ENCODE measurements at places on chromosomes 6 and 20.
A peak's percentile ranks its signal among the peaks of the same experiment; 100 is the strongest.

- DNase-seq = no peak
These were observed 54.4 kb upstream of the GTSF1L start for GRCh38 chr20:43781215-43781614.

GRCh38 chr6:34556031-34556471, at the start of gene SPDEF:
SPDEF (minus strand) TSS chr6:34556329; CDS start chr6:34544455, 11,874 bp downstream.
- DNase-seq = no peak

DNA sequence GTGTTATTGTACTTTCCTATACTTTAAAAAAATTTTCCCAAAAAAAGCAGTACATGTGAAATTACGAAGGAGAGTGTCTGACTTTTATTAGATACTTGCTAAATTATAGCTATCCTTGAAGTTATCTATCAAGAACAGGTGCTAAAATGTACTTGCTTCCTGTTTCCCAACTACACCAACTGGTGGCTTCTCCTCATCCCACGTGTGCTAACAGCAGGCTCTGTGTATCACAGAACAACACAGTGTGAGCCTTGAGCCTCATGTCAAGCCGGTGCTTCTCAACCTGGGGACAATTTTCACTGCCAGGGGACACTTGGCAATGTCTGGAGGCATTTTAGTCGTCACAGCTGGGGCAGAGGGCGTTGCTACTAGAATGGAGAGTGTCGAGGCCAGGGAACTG, 36.2 kb upstream of the CDYL start:
- DNase-seq = no peak

DNA sequence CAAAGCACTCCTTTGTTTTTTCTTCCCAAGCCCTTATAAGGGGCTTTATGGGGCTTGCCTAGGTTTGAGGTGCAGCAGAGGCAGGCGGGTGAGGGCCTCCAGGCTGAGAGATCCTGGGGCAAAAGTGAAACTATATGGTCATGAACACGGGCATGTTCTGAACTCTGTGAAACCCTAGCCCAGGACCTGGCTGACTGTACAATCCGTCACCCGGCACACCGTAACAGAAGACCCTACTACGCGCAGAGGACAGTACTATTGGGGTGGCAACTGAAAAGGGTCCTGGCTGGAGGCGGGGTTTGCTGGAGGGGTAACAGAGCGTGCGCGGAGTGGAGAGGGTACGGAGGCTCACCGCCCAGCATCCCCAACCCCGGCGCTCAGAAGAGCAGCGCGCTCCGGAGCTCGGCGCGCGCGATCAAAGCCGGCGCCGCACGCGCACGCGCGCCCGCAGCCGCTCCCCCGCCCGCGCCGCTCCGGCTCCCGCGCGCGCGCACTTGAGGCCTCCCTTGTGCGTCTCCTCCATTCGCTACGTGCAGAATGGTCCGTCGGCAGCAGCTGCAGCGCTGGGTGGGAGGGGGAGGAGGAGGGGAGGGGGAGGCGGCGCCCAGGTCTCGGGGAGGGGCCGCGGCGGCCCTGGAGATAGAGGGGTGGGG, 54.2 kb downstream of the MRPL14 start:
- DNase-seq = peak; percentile 91

DNA sequence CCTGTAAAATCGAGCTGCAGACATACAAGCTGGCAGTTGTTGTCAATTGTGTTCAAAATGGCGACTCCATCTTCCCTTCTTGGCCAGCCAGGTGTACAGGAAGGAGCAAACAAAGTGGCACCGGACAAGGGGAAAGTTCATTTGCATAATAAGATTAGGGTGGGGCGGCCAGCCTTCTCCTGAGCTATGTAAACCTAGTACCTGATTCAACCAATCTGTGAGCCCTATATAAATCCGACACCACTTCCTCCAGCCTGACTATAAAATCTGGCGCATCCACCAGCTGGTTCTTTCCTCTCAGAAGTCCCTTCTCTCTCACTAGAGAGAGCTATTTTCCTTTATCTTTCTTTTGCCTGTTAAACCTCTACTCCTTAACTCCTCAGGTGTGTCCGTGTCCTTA, 8.1 kb upstream of the HBS1L start:
- DNase-seq = no peak

DNA sequence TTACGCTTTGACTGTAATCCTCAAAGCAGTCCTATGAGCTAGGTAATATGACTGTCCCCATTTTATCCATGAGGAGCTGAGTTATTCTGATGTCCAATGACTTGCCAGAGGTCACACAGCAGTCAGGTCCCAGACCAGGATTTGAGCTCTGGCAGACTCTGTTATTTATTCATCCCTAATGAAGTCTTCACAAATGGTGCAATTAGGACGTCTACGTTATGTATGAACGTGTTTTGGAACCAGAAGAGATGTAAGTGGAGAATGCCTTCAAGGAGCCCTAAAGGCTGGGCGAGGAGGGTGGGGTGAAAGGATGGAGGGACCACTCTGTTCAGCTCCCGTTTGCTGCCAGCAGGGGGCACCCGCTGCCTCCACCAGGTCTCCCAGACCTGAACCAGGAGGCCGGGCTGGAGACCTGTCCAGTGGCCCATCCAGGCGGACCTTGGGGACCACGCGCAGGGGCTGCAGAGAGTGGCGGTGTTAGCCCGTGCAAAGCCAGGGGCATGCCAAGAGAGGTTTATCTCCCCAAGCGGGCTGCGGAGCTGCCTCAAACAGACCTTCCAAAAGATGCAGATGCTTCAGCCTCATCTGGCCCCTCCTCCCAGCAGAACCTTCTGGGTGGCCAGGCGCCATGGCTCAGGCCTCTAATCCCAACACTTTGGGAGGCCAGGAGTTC, 15.2 kb upstream of the ZNF335 start:
- peak; percentile 90 for DNase-seq

- DNase-seq = no peak
These were observed 83.0 kb downstream of the YTHDF1 start for GRCh38 chr20:63132715-63133471.

GRCh38 chr6:44788387-44788981, 401.0 kb downstream of the CDC5L start:
- DNase-seq = no peak

GRCh38 chr20:50831622-50832021, 36.8 kb downstream of the BCAS4 start:
- no peak for DNase-seq

- DNase-seq = no peak
These were observed 655.0 kb upstream of the HS3ST5 start for GRCh38 chr6:114997813-114998292.

DNA sequence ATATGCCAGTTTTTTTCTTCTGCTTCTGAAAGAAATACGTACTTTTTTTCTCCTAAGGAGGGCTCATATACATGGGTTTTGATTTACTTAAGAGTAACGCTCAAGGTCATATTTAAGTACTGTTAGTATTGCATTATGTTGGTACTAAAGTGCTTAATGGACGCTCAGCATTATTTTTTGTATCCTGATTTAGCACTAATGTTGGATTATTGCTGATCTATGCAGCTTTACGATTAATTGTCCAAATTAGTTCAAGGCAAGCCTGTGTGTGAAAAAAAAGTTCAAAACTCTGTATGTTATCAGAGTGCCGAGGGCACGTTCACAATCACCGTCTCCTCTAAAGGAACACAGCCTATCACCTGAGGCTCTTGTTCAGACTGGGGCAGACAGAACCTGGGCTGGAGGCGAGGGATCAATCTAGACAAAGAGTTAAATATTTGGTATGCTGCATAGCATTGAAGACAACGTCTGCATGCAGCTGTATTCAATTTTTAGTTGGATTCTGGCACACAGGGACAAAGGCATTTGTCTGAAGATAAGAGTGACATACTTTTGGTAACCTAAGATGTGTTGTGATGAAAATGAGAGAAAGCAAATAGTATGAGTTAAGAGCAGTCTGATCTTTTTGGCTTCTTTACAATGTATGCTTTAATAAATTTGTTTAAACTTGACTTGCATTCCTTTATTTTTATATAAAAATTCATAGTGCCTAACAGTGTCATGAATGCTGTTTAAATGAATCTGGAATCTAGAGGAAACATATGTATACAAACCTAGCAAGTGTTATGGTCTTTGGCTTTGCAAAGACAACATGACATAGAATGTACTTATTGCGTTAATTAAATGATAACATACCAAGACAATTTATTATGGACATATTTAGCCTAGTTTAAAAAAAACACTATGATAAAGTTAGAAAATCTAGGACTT, 341.2 kb downstream of the SAMD5 start:
- DNase-seq = no peak

GRCh38 chr6:149236589-149236988, 80.9 kb upstream of the TAB2 start:
- DNase-seq = no peak

DNA sequence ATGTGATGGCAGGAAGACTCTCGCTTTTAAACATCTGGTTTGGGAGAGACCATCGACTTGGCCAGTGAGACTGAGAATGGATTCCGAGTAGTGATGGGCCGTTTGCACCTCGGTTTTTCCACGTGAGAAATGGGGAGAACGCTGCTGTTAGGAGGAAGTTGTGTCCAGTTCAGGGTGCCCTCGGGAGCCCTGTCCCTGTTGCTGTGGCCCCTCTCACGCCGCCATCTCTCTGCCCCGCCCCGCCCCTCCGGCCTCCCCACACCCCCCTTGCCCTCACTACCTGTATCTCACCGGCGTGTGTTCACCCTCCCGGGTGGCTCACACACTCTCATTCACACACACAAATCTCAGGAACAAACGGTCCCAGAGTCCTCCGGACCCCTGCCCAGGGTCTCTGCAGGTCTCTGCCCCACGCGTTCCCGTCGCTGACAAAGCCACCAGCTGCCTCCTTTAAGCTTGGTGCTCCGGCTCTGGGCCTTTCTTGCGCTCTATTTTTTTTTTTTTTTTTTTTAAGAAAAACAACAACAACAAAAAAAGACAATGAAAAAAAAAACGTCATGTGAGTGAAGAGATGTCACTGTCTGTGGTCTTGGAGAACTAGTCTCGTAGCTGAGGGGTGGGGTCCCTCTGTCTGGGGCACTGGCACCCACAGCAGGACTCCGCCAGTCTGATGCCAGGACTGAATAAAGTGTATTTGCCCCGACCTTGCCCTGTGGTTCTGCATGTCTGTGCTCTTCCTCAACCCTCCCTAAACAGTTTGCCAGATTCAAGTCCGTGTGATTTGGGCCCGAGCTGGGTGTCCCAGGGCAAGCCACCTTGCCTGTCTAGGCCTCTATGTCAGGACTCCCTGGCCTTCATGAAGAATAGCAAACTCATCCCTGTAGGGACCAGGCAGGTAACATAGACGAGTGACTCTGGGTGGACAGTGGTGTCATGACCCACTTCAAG, 2.9 kb downstream of the SOX12 start:
- no peak for DNase-seq

- DNase-seq = no peak
These were observed 62.0 kb upstream of the HIVEP1 start for GRCh38 chr6:11950109-11950508.

DNA sequence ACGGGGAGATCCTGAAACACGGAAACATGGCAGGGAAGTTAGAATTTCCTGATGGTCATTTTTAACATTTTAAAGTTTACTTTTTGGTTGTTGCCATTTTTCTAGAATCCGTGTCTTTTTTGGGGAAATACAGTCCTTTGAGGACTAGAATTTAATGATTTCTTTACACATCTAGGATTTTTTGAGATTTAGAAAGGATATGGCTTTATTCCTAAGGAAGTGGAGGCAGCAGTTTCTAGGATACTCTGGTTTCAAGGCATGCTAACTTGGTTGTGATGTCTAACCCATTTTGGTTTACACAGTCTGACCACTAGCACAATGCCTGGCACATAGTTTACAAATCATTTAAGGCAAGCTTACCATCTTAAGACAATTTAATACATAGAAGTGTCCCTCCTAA, 1.1 kb upstream of the ZBTB2 start:
- DNase-seq = no peak

- no peak for DNase-seq
These were observed 230.9 kb upstream of the DTNBP1 start for GRCh38 chr6:15893556-15894253.

DNA sequence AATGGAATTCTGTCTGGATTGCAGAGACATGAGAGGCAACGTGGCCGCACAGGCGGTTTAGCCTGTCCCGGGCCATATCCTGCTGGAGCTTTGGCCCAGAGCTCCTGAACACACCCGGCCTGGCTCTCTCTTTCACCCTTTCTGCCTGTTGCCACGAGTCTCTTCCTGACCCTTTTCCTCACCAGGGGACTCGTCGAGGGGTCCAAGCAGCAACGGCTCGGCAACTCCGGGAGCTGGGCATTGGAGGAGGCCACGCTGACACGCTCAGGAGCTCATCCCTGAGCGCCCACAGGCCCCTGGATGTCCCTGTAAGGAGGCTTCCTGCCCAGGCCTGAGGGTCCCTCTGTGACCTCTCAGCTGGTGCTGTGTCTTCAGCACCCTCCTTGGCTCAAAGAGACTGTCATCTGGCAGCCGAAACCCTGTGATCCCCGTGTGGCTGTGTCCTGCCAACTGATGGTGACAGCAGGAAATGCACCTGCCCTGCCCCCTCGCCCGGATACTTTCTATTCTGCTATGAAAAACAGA, 103.8 kb downstream of the RNASET2 start:
- DNase-seq = no peak

- no peak for DNase-seq
These were observed 363.0 kb downstream of the ARHGAP18 start for GRCh38 chr6:129346964-129347363.

DNA sequence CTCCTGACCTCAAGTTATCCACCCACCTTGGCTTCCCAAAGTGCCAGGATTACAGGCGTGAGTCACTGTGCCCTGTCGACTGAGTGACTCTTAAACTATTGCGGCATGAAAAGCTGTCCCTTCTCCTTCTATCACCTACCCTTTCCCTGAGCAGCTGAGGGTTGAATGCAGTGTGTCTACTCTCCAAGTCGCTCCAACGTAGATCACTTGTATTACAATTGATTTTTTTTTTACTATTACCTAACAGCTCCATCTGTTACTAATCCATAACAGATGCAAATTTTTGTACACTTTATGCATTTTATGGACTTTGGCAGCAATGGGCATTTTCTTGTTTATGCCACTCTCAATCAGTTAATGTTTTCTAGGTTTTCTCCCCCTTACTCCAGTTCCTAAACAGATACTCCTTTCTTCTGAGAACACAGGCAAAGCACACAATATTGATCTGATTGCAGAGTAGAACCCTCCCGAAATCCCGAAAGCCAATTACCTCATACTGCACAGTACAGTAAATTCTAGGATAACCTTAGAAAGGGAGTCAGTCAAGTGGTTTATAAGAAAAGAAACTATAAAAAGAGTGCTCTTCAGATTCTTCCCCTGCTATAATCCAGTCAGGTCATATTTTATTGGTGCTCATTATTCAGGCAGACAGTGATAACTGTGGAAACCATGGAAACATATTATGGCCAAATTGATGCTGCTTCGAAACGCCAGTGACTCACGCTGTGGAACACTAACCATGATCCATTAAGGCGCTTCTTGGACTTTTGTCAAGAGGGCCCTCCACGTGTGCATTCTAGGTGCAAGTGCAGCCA, 273.0 kb downstream of the ADGB start:
- DNase-seq = no peak

GRCh38 chr6:18842534-18842933, 455.4 kb downstream of the RNF144B start:
- no peak for DNase-seq

GRCh38 chr20:36768768-36769430, 4.7 kb downstream of the DSN1 start:
- DNase-seq = no peak

DNA sequence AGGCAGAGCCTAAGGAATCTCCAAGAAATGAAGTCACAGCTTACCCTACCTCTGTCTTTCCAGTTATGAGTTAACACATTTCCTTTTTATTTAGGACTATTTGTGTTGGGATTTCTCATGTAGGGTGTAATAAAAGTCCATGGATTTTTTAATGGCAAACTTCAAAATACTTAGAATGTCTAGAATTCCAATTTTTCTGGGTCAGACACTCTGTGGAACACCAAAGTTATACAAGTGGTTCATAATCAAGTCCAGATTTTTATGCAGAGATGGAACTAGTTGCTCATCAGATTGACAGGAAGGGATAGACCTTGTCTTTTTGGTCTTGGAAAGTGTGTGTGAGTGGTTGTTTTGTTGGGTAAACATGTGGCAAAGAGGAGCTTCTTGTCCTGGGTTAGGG, 303.5 kb upstream of the RNF24 start:
- no peak for DNase-seq
